ENCODE measurements at places on chromosomes 3 and 15.

DNA sequence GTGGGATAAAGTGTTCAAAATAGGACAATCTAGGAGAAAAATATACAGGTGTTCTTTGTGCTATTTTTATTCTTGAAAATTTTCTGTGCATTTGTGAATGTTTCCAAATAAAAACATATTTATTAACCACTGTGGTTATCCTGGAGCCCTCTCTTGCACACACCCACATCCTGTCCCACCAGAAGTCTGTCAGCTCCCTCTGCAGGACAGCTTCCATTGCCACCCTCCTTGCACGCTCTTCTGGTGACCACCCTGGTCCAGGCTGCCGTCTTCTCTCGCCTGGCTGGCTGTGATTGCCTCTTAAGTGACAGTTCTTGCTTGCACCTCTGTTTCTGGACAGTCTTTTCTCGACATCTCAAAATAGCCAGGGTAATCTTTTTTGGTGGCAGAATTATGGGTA lies 394.0 kb downstream of the LRTM1 start:
- DNase-seq, result no peak

GRCh38 chr3:52752045-52752660 lies 18.6 kb downstream of the NEK4 start:
- no peak for DNase-seq

DNA sequence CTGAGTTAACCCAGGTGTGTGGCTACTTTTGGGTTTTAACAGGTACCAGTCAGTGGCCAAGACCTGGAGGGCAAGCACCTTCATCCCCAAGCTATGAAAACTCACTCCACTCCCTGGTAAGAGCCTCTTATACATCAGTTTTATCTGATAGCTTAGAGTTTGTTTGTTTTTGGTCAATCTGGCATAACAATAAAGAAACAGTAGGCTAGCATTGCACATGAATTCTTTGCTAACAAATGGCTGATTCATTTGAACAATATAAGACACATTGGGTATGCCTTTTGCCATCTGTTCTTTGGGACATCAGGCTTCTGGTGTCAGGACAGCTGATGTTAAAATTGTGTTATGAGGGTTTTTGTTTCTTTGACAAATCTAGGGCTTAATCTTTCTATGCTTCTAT lies 125.0 kb upstream of the CGNL1 start:
- DNase-seq, result no peak

DNA sequence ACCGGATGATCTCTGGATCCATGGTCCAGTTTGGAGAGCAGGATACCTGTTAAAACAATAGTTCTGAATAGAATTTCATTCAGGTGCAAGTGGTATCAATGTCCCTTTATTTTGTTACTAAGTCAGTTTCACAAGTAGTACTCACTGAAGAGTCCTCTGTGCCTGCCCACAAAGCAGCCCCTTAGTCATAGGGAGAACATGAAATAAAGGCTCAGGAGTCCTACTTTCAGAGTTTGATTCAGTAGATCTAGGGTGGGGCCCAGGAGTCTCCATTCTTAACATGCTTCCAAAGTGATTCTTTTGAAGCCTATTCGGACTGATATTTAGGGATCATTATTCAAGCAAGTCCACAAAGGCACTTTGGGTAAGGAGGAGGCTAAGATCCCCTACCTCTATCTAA lies 79.8 kb upstream of the ACKR4 start:
- DNase-seq, result no peak

DNA sequence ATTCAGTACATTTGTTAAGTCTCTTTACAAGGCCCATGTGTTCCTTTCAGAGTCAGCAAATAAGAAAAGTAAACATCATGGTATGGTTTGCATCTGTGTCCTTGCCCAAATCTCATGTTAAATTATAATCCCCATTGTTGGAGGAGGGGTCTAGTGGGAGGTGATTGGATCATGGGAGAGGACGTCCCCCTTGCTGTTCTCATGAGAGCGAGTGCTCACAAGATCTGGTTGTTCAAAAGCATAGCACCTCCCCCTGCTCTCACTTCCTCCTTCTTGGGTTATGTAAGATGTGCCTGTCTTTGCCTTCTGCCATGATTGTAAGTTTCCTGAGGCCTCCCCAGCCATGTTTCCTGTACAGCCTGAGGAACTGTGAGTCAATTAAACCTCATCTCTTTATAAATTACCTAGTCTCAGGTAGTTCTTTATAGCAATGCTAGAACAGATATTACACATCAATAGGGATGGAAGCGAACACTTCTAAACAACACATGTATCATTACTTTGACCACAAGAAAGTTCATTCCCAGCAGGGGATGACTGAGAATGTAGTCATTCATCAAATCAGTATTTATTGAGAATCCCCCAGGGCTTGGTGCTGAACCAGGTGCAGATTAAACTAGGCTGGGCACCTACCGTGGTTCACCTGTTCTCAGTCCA lies 4.1 kb downstream of the EFCAB12 start:
- no peak for DNase-seq

DNA sequence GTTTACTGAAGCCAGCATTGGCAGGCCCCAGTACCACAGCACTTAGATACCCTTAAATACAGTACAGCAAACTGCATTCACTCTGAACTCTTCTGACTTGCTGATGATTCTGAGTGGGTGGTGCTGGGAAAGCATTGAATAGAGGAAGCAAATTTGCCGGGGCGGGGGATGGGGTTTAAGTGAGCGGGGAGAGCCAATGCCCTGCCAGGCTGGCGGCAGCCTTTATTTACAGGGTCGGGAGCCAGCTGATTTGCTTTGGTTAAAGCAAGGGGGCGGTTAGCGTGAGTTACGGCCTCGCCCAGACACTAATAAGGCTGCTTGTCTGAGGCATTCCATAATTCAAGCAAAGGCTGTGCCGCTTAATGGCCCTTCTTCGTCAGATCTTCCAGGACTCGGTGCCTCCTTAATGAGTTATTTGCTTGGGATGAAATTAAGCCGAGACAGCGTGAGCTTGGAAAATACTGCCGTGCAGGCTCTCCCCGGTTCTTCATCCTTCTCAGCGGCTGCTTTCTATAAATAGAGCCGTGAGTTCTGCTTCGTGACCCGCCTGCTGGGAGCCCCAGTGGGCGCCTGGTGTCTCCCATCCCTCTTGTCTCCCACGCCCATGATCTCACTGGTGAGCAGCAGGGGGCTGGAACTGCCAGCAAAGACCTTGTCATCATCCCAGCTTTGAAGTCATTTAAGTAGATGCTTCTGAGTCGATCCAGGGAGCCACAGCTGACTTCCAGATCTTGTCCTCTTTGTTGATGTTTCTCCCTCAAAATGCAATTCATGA lies 25.8 kb downstream of the SPSB4 start:
- peak; percentile 4 for DNase-seq

GRCh38 chr15:89766357-89767311 lies 9.5 kb upstream of the MESP2 start:
- no peak for DNase-seq

- DNase-seq, result no peak
Observed at GRCh38 chr3:144931590-144931989, 960.0 kb downstream of the DIPK2A start.

- no peak for DNase-seq
Observed at GRCh38 chr3:45579251-45579650, 15.3 kb upstream of the LIMD1 start.

DNA sequence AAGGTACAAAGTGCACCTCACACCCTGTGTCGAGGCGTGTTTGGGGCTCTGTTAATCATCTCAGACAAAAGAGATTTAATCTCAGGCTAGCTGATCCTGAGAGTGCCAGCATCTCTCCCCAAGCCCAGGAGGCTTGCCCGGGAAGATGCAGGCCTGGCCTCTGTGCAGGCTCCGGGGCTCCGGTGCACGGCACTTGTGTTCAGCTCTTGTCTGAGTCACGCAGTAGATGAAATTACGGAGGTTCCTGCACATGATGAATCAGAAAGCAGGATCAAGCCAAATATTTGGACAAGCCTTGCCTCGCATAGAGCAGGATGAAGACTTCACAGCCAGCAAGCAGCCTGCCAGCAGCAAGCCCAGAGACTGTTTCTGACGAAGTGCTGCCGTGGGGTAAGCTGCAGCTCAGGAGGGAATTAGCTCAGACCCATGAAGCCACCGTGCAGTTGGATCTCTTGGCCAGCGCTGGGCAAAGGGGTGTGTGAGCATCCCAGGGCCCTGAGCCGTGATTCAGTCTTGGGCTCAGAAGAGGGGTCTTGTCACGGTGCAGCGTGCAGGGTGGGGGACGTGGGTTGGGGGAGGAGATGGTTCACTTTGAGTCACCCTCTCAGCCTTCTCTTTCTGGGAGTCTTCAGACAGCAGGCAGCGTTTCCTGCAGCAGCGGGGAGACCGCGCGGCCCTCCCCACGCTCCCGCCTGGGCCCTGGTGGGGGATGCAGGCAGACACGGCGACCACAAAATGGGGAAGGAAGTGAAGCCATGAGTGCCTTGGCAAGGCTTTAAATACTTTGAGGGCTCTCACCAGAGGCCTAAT lies 89.2 kb upstream of the MEF2A start:
- DNase-seq, result no peak

GRCh38 chr3:178787960-178788359 lies 251.7 kb downstream of the KCNMB2 start:
- no peak for DNase-seq

- no peak for DNase-seq
Observed at GRCh38 chr15:78727561-78727960, 83.7 kb downstream of the ADAMTS7 start.

DNA sequence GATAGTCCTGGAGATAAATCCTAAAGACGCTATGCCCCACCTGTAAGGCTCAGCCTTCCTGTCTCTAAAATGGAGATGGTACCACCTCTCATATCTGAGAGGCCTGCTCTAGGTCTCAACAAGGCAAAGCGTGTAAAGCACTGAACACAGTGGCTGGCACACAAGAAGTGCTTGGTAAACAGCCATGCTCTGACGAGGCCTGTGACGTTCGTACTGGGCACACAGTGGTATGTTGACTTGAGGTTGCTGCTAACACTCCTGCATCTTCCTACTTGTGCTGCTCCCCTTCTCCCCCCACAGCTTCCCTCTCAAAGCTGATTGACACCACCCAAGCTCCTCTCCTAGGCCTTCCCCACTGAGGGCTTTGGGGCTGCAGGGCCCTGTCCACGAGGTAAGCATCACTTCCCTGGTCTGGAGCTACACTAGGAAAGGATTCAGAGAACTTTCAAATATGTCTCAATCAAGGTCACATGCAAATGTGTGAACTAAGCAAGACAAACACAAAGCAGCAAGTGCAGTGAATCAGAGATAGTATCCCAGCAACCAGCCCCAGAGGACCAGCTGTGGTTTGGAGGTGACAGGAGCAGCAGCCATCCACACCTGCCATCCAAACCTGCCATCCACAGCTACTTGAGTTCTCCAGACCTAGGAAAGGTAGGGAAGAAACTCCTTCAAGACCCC lies 177.5 kb downstream of the STT3B start:
- no peak for DNase-seq

GRCh38 chr3:38128303-38128655 lies 8.6 kb downstream of the ACAA1 start:
- DNase-seq, result peak; percentile 0

DNA sequence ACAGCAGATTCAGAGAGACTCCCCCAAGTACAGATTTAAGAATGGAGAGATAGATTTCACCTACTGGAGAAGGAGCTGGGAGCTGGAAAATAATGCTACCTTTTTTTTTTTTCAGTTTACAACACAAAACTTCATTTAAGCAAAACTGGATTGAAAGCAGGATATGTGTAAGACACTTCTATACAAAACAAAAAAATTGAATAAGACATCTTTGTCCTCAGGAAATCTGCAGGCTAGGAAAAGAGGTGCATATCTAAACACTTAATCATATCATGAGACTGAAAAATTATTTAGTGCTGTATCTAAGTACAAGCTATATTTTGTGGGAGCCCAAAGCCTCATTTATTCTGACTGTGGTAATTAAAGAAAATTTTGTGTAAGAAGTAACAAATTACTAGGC lies 516.1 kb downstream of the ZIC1 start:
- no peak for DNase-seq

DNA sequence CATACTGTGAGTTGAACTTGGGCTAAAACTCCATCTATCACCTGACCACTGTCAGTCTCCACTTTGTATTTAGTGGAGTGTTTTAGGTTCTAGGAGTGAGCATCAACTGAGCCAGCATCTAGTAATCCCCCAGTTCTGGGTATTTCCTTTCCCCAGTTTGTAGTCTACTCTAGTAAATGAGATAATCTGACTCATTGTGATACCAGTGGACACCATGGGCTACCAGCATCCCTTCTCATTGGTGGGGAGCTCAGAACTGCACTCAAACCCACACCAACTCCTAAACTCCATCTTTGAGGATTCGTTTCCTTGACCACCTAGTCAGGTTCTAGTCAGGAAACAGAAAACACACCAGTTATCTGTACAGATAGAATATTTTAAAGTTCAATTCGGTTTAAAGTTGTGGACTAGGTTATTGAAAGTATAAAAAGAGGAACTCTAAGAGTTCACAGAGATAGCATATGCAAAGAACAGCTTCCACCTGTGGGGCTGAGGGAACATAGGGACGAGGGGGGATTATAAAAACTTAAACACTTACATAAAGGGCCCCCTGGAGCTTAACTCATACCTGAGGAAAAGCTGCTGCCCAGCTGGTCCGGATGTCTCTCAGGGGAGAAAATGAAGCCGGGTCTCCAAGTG lies 36.0 kb downstream of the LEO1 start:
- DNase-seq, result no peak

DNA sequence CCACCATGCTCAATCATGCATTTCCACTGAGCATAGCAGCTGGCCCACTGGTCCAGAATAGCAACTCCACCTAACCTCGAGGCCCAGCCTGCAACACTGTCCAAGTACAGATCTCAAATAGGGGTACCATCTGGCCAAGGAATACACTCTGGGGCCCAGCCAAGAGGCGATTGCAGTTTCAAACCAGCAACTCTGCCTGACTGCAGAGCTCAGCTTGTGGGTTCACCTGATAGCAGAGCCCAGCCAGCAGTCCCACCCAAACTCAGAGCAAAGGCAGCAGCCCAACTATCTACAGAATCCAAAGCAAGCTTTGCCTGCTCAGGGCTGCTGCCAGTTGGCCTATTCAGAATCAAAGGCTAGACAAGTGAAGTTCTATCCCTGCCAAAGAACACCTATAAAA lies 30.5 kb downstream of the POLQ start:
- DNase-seq, result no peak

- no peak for DNase-seq
Observed at GRCh38 chr3:187403768-187404288, 35.6 kb downstream of the RTP4 start.

GRCh38 chr3:21747376-21747775 lies 3.6 kb downstream of the ZNF385D start:
- no peak for DNase-seq

DNA sequence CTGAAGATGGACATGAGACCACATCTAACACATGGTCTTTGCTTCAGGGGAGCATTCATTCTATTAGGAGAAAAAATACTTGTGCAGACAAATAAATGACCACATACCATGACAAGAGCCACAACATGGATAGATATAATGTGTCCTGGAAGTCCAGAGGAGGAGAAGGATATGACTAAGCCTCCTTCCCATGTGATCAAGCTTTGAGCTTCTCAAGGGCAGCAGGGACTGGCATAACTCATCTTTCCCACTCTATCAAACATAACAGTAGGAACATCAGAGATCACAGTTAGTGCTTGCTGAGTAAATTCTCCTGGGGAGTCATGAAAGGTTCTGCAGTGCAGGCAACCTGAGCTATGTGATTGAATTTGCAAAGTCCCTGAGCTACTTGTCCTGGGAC lies 86.0 kb upstream of the LPP start:
- no peak for DNase-seq

Data from activated CD4-positive, alpha-beta T cell treated with anti-CD3 and anti-CD28 coated beads for 4 hours (primary cell).